ENCODE measurements at places on chromosomes 12 and 14.

DNA sequence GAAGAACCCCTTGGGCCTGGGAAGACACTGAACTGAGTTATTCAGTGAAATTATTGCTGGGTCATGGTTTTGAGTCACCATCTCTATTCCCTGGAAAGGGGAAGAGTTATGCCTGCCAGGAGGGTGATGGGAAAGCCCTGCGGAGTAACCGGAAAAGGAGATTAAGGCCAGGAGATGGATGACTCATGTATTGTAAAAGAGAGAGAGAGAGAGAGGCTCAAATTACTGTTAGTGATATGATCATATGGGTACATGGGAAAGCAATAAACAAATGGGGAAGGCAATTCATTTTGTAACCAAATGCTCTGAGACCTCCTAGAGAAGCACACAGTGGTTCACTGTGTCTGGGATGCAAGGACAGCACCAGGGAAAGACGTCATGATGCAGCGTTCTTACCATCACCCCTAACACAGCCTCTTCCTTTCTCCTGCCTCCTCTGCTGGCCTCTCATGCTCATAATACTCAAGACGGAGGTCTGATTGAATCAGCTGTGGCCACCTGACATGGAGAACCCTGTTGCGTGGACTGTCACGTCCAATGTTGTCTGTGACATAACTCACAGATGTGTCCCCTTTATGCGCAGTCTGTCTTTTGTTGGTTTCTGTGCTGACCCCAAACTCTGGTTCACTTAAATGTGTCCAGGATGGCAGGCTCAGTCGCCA, 243.7 kb downstream of the TMEM132D start:
- DNase-seq = no peak

DNA sequence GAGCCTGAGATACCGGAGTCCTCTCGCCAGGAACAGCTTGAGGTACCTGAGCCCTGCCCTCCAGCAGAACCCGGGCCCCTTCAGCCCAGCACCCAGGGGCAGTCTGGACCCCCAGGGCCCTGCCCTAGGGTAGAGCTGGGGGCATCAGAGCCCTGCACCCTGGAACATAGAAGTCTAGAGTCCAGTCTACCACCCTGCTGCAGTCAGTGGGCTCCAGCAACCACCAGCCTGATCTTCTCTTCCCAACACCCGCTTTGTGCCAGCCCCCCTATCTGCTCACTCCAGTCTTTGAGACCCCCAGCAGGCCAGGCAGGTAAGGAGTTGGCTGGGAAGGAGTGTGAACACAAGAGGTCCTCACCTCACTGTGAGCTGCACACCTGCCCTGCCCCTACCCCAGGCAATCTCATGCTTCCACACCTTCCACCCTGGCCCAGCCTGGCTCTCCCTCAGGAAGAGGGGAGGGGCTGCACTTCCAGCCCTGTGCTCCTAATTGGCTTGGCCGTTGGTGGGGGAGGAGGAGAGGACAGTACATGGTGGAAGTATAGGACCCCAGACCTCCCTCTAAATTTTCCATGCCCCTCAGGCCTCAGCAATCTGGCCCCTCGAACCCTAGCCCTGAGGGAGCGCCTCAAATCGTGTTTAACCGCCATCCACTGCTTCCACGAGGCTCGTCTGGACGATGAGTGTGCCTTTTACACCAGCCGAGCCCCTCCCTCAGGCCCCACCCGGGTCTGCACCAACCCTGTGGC, 6.2 kb downstream of the C1QL4 start:
- no peak for DNase-seq

DNA sequence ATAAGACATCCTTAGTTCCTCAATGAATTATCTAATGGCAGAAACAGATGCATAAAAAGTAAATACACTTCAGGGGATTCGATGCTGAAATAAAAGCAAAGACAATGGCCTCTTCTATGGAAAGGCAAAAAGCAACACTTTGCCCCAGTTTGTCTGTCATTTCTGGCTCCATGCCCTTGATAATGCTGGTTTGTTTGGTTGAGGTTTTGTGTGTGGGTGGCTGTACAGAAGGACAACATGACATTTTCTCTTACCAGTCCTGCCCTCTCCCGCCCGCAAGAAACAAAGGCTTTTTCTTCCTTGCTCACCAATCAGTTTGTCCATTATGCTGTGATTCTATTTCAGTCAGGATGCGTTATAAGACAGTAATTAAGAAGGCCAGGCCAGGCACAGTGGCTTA, 18.1 kb upstream of the WDR89 start:
- no peak for DNase-seq

DNA sequence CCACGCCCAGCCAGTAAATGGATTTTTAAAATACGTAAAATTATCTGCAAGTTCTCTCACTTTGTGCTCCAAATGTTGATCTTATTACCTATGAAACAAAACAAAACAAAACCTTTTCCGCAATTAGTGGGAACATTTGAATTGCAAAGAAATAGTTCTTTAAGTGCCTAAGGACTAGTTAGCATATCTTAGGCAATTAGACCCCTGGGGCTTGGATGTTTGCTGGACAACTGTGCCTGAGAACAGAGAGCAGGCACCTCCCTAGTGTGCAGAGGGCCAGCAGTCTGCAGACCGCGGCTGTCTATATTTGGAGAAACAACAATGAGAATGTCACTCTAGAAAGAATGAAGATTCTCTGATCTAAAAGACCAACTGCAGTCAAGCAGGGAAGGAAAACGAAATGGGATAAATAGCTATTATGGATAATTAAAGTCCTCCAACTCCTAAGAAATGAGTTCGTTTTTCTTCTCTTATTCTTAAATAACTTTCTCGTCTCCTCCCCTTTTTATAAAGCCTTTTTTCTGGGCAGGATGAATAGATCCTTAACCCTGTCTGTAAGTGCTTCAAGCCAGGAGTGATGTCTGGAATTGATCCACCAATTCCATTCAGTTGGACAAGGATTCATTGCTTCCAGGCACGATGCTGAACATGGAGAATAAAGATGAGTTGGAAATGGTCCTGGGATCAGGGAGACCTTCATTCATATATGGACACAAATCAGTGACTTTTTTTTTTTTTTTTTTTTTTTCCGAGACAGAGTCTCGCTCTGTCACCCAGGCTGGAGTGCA, 16.2 kb downstream of the SLC17A8 start:
- DNase-seq = no peak

GRCh38 chr14:31560759-31561154, 447 bp upstream of the NUBPL start:
- DNase-seq = no peak

- DNase-seq = no peak
Observed at GRCh38 chr12:127579446-127579845, 687.5 kb upstream of the TMEM132C start.

DNA sequence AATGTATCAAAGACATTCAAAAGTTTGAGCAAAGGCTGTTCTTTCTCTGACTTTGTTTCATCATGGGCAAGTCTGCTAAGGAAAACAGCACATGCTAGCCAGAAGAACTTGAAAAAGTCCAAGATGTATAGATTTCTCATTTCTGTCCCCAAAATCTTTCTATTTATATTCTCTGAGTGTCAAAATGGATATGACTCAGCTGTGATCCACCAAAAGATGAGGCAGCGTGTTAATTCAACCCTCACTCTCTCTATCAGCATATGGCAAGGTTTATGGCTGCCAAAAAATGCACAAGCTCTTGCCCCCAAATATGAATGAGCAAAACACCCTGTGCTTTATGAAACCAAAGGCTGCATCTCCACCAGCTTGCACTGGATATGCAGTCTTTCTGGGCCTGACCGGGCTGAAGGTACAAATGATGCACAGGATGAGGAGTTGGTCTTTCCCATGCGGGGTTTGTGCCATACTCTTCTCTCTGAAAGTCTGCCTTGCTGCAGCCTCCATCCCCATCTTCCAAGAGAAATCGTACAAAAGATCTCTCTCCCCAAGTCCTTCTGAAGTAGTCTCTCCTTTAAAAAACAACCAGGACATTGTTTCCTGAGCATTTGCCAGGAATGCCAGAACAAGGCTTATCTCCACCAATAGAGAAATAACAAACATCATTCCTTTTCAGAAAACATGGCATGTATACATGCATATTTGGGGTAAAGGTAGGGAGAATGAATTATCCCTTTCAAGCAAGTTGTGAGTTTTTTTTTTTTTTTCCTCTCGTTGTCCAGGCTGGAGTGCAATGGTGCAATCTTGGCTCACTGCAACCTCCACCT, 203.4 kb downstream of the TMX1 start:
- DNase-seq = no peak

DNA sequence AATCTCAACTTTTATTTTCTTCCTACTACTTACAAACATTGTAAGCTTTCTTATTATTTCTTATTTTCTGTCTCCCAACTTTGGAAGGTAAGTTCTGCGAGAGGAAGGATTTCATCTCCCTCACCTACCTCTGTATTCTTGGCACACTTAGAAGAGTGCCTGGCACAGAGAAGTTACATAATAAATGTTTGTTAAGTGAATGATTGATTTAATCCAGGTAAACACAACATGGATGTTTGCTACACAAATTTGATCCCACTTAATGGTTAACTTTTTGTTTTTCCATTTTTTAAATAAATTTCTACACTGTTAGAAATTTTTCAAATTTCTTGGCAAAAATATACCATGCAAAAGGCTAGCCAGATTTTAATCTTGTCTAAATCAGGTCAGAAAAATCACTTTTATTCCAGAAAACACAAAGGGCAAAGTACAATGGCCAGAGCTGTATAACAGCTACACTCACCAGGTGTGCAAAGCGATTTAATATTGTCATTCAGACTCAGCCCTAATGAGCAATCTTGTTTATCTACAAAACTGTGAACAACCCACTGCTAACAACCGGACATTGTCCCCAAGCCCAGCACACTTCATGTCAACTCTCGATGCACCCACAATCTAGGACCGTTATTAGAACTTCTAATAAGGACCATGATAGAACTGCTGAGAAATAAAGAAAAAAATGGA, 222.1 kb upstream of the EEA1 start:
- no peak for DNase-seq

DNA sequence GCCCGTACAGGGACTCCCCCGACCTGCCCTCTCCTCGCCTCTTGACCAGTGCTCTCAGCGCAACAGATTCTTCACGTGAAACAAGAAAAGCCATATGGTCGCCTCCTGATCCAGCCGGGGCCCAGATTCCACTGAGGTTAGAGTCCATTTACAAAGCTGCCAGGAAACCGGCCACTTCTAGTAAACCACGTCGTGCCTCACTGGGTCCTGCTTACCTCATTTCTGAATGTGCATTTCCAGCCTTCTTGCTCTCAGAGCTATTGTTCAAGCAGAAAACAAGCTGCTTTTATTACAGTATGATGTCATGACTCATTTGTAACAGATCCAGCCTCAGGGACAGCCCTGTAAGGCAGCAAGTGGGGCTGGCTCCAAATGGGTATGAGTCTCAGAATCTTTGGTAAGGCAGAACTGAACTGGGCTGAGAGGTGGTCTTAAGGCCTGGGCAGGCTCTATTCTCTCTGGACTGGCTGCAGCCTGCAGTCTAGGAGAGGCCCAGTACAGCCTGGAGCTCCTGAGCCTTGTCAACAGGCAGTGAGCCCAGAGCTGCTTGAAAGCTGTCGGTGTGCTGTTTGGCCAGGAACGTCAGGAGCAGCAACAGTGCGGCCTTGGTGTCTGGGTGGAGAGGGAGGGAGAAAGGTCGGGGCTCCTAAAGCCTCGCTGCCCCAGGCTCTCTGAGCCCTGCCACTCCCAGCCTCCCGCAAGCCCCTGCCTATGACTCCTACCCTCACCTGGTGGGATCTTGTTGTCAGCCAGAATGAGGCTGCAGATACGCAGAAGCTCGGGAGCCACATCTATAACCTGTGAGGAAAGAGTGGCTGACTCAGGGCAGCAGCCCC, 8.3 kb downstream of the REC8 start:
- no peak for DNase-seq

DNA sequence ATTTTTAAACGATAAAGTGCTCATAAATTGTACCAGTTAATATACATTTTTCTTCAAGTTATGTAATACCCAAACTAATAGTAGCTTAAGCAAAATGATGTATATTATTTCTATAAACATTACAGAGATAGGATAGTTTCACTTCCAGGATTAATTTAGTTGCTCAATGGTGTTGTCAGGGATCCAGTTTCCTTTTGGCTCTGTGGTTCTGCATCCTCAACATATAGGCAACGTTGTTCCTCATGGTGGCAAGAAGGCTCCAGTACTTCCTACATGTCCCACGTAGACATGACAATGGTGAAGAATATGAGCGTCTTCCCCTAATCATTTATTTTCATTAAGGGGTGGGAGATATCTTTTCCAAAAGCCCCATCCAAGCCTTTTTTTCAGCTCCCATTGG, 60.7 kb upstream of the DCD start:
- no peak for DNase-seq

GRCh38 chr12:87119713-87120112, 863.5 kb upstream of the MGAT4C start:
- no peak for DNase-seq

DNA sequence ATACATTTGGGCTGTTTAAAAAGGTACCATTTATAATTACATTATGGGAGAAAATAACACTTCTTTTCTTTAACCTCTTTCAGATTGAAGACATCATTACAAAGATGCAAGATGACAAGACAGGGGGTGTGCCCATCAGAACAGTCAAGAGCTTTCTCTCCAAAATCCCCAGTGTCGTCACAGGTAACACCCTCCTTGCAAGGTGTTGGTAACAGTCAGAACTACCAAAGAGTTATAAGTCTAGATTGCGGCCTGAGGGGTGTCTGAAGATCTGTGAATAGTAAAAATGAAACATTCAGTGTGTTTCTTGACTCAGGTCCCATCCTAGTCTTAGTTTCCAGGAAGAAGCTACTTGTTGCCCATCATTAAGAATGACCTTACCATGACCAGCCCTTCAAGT, 419.8 kb downstream of the RGS6 start:
- no peak for DNase-seq

GRCh38 chr12:130119241-130119861, 42.9 kb upstream of the FZD10 start:
- no peak for DNase-seq

DNA sequence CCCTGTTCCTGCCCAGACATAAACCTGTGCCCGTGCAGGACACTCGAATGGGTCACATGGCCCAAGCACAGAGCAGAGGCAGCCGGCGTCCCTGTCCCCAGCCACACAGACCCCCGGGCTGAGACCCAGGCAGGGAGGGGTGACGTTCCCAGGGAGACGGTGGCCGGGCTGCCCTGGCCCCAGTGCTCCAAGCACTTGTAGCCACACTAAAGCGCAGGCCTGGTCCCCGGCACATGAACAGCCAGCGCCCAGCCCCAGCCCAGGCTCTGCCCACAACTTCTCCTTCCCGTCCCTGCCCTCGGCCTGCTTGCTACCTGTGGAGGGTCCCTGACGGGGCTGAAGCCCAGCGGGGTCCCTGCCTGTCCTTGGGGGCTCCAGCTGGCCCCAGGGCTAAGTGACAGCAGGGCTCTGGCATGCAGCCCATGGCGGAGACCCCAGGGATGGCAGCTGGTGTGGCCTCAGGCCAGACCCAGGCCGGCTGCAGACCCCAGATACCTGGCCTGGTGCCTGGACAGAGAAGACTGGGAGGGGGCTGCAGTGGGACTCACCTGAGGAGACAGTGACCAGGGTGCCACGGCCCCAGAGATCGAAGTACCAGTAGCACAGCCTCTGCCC, 338.4 kb downstream of the TMEM121 start:
- DNase-seq = no peak
